Endothelial cell (in vitro differentiated cells): ENCODE measurements at places on chromosomes 6 and 20. TPM values are rescaled to one million over a fixed set of nuclear protein-coding genes. Genes with fewer than 3 reads are reported as not detected.

Gene KIFC1
- total RNA-seq, result 19.0 TPM

GRCh38 chr6:156515242-156515641, 261.9 kb upstream of the ARID1B start:
- DNase-seq, result no peak

- peak; percentile 15 for DNase-seq
Observed at GRCh38 chr6:99905209-99906106, 88.6 kb downstream of the MCHR2 start.

GRCh38 chr6:131948692-131949619, 2.2 kb downstream of the CCN2 start:
- no peak for DNase-seq

- peak; percentile 15 for DNase-seq
Observed at GRCh38 chr20:11454966-11455799, 462.5 kb upstream of the BTBD3 start.

Gene SLC16A10
- total RNA-seq, result 2.4 TPM

Gene HIVEP2
- 15.6 TPM for total RNA-seq

- no peak for DNase-seq
Observed at GRCh38 chr6:41917528-41917927, 3.4 kb downstream of the MED20 start.

DNA sequence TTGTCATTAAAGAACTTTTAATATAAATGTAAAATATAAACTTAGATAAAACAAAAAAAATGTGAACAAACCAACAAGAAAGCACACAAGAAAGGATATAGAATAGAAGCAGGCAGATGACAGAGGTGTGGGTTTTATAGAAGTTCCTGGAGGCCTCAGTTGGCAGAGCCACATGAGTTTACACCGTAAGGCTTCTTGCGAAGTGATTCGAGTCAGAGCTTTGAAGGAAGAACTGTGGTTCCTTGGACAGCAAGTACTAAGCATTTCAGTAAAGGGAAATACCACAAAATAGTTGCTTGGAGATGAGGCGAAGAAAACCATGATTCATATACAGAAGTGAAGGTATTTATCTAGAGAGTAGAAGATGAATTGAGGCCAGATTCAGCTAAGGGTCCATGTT, 207.9 kb upstream of the EYA4 start:
- no peak for DNase-seq

DNA sequence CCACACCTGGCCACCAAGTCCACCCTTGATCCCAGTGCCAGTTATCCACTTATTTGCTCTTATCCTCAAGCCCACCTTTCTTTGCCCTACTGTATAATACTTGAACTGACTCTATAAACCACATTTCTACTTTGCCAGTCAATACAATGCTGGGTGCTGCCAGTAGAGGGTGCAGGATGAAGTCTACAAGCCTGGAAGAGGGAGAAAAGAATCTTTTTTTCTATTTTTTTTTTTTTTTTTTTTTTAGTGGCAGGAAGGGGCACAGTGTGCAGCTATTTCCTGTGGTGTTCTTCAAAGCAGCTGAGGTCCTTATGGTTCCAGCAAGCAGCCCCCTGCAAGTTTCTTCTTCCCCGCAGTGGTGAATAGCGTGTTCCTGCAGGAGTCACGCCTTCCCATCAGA, 22.2 kb upstream of the GABRR1 start:
- DNase-seq, result peak; percentile 47
